ENCODE measurements at places on chromosomes 16 and 17.

- DNase-seq, result no peak
Measured at GRCh38 chr17:71392715-71393567, 727.9 kb upstream of the SOX9 start.

GRCh38 chr17:33730131-33730530 is 437.0 kb upstream of the ASIC2 start:
- DNase-seq, result no peak

GRCh38 chr17:16991349-16992009 is 19.6 kb upstream of the TNFRSF13B start:
- DNase-seq, result peak; percentile 74

DNA sequence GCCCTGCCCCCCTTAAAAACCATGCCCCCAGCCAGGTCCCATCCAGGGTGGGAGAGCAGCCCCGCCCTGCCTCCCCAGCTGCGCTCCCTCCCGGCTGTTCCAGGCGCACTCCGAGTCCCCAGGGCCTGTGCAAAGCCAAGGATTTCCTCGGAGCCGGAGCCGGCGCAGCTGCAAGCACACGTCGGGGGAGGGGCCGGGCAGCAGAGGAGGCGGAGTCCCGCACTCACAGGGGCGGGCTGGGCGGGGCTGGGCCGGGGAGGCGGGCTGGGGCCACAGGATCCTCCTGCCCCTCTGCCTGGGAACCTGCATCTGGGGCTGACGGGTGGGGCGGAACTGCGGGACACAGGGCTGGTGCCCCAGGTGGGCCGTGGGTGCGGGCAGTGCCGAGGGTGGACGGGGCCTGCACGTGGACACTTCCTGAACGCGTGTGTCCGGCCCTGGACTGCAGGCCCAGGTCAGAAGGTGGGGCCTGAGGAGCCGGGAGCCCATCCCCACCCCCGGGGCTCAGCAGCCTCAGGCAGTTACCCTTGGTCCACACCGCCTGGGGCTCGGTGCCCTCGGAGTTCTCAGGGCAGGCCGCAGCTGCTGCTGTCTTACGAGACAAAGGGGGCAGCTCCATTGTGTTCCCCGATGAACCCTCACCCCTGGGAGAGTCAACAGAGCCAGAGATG is 24.0 kb upstream of the SSTR5 start:
- no peak for DNase-seq

DNA sequence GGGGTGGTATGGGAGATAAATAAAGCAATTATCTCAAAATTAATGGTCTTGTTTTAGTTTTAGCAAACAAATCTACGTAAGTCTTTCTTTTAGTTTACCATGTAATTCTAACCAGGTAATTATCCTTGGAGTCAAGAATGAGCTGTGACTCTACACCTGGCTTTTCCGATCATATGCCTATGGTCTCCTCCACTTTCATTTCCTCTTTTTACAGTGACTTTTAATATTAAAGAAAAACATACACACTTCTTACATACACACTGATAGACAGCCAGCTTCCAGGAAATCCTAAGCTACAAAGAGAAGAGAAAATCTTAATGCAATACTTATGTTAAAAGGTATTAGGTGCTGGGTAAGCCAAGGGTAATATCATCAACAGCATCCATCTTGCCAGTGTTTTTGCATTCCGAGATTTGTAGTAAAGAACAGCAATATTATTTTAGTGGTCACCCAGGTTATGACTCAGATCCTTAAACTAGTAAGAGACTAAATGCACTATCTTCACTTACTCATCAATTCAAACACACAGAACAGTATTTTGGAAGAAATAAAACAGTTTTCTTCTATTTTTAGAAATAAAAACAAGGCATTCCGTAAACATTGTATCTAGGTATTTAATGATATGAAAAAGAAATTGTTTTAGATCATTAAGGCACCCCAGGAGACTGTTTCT is 4.4 kb upstream of the IRX5 start:
- no peak for DNase-seq

DNA sequence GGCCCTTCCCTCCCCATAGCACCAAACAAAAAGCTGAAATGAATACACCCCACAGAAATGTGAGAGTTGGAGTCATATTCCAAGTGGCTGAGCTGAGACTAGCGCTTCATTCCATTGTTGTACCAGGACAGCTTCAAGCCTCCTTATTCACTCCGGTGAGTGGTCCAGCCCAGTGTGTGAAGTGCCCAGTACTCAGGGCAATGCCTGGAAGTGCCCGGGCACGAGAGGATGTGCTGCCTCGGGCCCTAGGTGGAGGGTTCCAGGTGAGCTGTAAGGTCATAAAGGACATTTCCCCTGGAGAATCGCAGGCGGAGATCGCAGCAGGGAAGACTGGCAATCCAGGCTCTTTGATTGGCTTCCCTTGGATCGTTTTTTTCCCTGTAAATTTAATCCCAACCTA is 5.4 kb upstream of the CYLD start:
- DNase-seq, result no peak

- DNase-seq, result no peak
Measured at GRCh38 chr17:44085908-44086307, 15.4 kb downstream of the G6PC3 start.
